ENCODE measurements at places on chromosomes 5 and 9.

DNA sequence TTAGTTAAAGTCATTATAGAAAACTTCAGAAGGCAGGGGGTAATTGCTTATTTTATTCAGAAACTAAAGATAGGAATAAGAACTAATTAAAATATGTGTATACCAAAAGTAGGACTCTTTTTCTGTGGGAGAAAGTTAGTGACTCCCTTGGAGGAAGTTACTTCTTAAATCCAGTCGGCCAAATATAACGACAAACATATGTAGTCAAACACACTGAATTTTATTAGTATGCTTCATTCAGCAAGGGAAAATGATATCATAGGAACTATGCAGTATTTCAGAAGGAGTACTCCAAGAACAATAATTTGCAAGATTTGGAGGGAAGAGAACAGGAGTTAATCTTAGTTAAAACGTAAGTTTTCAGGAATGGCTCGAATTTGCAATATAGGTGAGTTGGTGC lies 432.6 kb downstream of the CYLC2 start:
- no peak for DNase-seq

GRCh38 chr5:68370196-68370595 lies 154.6 kb downstream of the PIK3R1 start:
- no peak for DNase-seq

GRCh38 chr5:178432421-178433272 lies 157.5 kb downstream of the COL23A1 start:
- DNase-seq: no peak

GRCh38 chr5:43316421-43316820 lies 3.2 kb upstream of the HMGCS1 start:
- no peak for DNase-seq

DNA sequence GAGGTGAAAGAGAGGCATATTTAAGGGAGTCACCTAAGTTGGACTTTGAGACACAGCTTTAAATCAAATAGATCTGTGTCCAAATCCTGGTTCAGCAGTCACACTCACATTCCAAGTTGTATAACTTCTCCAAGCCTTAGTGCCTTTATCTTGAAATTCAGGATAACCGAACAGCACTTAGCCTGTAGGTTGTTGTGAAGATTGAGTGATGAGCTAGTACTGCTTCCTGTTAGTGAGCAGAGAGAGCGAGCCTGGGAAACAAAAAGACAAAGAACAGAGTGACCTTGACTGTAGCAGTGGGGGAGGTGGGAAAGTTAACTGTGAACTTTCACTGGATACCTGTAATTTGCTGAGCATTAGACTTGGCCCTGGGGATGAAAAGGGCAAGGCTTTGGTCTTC lies 22.4 kb downstream of the MAML1 start:
- no peak for DNase-seq

- no peak for DNase-seq
Measured at GRCh38 chr5:28174691-28175090, 1136.3 kb upstream of the CDH9 start.

GRCh38 chr5:111603446-111603827 lies 91.1 kb upstream of the STARD4 start:
- no peak for DNase-seq

DNA sequence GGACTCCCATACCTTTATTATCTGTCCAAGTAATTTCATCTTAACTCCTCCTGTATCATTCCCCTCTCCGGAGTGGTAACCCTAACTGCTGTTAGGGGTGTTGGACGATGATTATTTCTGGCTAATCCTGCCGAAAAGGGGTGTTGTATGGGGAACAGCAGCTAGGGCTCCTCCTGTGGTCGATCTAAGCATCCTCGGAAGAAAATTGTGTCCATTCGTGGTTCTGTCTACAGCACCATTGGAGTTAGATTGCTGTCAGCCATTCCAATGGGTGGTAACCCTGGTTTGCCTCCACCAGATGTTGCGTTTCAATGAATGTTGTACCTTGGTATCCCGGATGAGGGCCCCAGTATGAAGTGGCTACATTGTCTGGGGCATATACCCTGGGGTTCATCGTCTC lies 35.6 kb upstream of the LMNB1 start:
- DNase-seq: no peak

GRCh38 chr5:6194261-6194875 lies 184.0 kb downstream of the MED10 start:
- no peak for DNase-seq

DNA sequence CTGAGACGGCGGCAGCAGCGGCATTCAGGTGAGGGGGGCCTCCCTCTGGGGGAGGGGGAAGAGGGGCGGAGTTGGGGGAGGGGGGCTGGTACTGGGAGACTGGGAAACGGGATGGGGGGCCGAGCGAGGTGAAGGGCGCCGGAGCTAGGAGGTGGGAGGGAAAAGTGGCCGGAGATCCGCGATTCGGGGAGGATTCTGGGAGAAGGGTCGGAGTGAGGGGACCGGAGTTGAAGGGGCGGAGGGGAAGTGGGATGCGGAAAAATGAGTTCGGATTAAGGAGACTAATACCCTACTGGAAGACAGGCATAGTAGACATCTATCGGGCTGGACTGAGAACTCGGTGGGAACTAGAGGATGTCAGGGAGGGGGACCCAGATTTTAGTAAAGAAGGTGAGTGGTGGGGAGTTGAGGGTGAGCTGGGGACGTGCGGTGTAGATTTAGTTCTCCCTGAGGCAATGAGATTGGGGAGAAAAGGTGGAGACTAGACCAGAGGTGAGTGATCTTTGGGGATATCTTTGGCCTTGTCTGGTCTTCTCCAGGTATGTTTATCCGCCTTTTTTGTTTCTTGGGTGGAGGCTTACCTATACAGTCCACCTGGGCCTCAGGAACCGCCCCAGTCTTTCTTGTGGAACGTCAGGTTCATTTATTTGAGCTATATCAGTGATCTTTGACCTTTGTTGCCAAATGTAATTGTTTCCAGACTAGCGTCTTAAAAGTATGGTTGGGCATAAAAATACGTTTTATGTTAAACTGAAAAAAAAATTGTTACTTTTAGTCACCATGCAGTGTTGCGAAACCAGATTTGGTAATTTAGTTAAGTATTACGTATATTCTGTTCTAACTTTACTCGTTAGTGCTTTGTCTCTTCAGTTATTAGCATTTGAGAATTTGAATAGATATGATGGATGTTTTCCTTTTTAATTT lies 632 bp downstream of the UBAP1 start:
- no peak for DNase-seq

- no peak for DNase-seq
Measured at GRCh38 chr5:2330325-2331130, 420.9 kb downstream of the IRX2 start.

DNA sequence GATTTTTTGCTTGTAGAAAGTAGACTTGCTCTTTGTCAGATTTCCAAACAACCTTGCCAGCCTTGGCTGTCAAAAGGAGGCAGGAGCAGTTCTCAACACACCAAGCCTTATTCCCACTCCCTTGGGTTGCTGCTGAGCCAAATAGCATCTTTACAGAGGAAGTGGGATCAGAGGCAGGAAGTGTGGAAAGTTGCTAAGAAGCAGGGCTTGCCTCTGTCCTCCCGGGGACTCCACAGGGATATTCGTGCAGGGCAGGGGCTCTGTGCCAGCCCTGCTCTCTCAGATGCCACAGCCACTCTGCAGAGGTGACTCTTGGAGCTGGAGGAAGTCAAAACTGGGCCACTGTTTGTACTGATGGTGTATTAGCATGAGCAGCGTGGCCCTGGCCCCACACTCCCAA lies 24.3 kb downstream of the PTPDC1 start:
- DNase-seq: no peak

DNA sequence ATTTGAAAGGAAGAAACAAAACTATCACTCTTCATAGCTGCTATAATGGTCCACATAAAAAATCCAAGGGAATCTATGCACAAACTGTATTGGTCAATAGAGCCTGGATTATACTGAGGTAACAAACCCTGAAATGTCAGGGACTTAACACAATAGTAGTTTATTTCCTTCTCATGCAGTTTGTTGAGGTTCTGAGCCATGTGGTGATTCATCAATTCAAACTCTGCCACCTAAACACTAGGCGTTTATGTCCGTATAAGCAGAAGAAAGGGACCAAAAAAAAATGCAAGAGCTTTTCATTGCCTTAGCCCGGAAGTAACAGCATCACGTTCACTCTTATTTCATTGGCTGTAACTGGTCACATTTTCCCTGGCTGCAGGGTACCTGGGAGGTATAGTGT lies 464.7 kb downstream of the ZSWIM6 start:
- DNase-seq: no peak

GRCh38 chr5:108862211-108862610 lies 114.5 kb downstream of the FER start:
- no peak for DNase-seq

DNA sequence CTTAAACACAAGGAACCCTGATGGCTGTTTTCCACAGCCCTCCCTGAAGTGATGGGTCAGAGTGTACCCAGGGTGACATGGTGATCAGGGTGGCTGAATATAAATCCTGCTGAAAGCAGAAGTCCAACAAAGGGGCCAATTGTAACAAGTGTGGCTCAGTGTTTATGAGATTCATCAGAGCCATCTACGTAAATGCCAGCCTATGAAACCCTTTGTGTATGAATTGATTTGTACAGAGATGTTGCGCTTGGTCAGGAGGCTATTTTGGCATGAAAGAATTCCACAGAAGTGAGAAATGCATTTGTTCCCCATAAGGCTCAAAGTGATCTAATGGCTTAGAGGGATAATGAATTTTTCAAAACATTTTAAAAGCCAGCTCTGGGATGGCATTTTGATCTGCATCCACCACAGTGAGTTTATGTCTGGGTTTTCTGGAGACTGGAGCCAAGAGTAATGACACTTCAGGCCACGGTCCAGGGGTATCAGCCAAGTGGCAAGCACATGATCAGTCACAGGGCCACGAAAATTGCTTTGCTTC lies 12.4 kb downstream of the PRUNE2 start:
- no peak for DNase-seq

DNA sequence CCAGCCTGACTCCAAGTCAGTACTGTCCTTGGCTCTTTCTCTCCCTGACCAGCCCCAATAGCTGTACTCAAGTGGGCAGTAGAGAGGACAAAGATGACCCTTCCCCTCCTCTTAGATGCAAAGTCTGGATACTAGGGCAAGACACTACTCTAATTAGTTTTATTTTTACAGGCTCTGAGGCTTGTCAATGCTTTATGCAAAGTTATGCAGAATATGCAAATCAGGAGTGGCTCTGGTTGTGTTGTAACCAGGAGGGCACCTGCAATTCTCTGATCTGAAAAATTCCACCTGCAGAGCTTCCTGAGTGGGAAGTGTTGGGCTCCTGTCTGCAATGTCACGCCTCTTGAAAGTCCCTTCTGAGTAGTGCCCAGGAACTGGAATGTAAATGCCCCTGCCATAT lies 201.5 kb downstream of the RGS3 start:
- no peak for DNase-seq

DNA sequence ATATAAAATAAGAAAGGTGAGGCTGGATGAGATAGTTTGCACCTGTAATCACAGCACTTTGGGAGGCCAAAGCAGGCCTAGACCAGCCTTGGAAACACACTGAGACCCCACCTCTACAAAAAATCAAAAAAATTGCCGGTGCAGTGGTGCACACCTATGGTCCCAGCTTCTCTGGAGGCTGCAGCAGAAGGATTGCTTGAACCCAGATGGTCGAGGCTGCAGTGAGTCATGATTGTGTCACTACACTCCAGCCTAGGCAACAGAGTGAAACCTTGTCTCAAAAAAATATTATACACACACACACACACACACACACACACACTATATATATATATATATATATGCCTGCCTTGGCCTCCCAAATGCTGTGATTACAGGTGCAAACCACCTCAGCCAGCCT lies 1.3 kb downstream of the SLC35D2 start:
- no peak for DNase-seq

DNA sequence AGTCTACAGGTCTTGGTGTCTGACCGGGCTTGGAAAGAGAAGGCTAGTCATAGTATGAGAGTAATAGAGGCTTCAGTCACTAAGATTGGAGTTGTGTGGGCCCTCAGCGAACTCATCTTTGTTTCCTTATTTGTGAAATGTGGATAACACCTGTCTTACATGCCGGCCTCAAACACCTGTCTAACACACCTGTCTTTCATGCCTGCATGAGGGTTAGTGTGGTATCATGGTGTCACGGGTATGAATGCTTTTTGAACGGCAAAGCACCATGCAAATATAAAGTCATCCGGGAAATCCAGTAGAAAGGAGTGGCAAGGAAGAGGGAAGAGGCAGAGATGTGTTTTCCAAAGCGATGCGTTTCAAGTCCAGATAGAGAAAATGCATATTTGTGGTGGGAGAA lies 25.5 kb downstream of the GRAMD2B start:
- no peak for DNase-seq

DNA sequence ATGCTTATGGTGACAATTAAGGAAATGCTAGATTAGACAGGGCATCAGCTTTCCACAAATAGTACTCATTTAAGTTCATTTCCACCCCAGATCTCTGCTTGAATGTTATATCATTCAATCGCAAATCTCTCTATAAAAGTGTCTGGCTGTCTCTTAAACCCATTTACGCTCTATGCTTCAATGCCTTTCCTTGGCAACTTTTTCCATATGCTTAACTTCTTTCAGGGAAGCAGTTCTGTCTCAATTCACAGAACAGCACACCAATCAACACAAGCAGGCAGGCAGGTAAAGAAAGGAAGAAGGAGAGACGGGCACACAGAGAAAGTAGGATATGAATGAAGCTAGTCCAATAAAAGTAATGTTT lies 243.1 kb downstream of the DENND1A start:
- no peak for DNase-seq

DNA sequence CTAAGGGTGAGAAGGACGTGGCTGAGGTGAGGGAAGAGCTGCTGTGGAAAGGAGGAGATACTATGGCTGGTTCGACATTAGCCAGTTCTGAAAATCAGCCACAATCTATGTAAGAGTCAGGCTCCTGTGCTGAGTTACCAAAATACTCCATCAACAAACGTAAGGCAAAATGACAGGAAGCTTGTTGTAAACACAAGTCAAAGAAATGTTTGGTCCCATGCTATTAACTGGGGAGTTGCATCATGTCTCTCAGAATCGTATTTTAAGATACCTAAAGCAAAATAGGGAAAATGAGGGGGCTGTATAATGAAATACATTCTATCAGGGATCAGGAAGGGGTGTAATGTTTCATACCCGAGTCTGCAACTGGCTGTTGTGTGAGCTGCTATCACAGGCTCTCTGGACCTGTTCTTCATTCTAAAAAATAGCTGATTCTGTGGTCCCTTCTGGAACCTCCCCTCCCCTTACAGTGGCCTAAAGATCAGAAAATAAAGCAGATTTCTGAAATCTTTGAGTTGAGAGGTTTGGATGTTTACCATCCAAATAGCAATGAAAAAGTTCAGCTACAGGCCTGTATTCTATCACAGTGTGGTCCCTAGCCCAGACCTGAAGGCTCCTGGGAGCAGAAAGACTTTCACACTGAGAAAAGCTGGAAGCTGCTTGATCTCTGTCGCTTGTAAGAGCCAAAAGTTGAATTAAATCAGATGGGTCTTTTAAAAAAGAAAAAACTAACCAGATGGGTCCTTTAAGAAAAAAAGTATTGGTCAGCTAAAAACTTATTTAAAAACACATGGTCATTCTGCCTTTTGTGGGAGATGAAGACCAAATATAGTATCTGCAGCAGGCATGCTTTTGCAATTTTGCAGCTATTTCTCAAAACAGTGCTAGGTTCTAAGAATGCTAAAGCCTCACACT lies 97.8 kb upstream of the SMC5 start:
- DNase-seq: no peak

GRCh38 chr5:52956915-52957747 lies 32.0 kb upstream of the ITGA2 start:
- no peak for DNase-seq

Measured in stimulated activated CD8-positive, alpha-beta memory T cell treated with anti-CD3 and anti-CD28 coated beads, Interleukin-15, amount 100 ng/mL, for 4 hours (primary cell).